HT-29 (cell line): ENCODE measurements at places on chromosomes 4 and X.

DNA sequence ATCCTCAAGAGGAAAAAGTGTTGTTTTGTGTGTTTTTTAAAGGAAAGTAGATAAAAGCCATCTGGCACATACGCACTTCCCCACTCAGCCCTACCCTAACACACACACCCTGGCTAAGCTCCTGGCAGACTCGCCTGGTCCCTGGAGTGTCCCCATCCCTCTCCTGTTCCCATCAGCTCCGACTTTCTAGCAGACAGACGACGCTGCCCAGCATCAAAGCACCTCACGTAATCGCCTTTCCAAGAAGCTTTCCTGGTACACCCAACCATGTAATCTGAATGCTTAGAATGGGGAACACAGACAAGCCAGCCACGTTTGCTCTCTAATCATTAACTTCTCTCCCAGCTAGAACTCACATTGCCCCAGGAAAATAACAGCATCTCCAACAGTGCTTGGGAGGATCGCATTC is 116.2 kb downstream of the AFAP1 start:
- no peak for DNase-seq

GRCh38 chr4:118389721-118390120 is 36.9 kb upstream of the PRSS12 start:
- DNase-seq = no peak

DNA sequence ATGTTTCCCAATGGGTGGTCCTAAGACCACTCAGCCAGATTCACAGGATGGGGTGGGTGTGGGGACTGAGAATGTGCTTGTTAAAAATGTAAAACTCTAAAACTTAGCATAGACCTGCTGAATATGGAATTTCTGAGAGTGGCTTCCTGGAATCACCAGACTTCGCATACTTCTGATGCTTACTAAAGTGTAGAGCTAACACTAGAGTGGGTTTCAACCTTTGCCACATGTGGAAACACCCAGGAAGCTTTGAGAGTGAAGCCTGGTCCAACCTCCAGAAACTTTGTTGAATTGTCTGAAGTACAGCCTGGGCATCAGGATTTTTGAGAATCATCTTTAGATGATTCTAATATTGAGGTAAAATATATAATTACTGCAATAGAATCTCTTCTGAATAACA is 167.8 kb upstream of the EDNRA start:
- DNase-seq = no peak

DNA sequence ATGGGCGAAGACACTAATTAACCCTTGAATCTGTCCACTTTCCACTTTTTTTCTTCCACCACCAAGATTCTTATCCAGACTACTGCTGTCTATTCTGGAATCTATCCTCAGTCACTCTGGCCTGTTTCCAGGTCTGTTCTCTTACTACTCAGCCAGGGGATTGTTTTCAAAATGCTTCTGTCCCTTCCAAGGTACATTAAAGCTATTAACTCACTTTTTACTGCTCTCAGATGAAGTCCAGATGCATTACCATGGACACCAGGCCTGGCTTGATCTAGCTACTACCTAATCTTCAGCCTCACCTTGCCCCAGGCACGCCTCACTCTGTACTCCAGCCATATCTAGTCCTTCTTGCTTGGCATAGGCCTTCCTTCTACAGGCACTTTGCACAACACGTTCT is 66.4 kb downstream of the GALNT7 start:
- no peak for DNase-seq

DNA sequence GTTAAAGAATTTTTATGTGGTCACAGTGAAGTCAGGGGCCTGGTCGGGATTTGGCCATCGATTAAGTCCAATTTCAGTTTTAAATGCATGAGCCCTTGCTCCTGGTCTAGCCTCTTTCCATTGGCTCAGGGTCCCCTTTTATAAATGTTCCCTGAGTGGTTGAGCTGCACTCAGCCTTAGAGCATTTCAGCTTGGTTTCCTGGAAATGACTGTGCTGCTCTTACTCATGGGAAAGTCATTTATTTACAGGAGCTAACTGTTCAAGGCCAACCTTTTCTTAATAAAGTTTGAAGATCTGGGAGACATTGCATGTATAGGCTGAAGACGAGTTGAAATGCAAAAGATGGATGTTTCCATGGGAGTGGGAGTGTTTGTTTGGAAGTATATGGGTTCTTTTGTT is 98.8 kb upstream of the CLNK start:
- no peak for DNase-seq

- DNase-seq = no peak
Observed at GRCh38 chrX:13177921-13178566, 133.6 kb upstream of the FAM9C start.

GRCh38 chr4:113256946-113257345 is 207.5 kb downstream of the ANK2 start:
- no peak for DNase-seq
